Heart left ventricle (tissue), 16 donors: ENCODE measurements at places on chromosomes 16 and 17. TPM values are rescaled to one million over a fixed set of nuclear protein-coding genes. Genes with fewer than 3 reads are reported as not detected.

DNA sequence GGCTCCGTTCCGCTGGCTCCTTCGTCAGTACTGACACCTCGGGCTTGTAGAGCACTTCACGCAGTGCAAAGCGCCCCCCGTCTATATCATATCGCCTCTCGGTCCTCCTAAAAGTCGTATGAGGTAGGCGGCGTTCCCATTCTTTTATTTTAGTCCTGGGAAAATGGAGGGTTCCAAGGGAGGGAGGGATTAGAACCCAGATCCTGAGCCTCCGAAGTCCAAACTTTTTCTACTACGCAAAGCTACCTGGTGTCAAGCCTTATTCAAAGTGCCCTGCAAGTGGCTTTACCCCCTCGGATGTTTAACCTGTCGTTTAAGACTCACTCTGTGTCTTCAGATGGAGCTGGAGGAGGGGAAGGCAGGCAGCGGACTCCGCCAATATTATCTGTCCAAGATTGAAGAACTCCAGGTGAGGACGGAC is 348 bp upstream of the FTSJ3 start:
- no peak for DNase-seq

- no peak for DNase-seq
Measured at GRCh38 chr17:28711723-28712031, at the start of gene PROCA1. Gene PROCA1 (minus strand): TSS chr17:28711888. CDS start chr17:28711660, 228 bp downstream.

- no peak for DNase-seq
Measured at GRCh38 chr17:49590874-49591273, 15.2 kb downstream of the NXPH3 start.

Gene EVPLL
- total RNA-seq, result not detected

DNA sequence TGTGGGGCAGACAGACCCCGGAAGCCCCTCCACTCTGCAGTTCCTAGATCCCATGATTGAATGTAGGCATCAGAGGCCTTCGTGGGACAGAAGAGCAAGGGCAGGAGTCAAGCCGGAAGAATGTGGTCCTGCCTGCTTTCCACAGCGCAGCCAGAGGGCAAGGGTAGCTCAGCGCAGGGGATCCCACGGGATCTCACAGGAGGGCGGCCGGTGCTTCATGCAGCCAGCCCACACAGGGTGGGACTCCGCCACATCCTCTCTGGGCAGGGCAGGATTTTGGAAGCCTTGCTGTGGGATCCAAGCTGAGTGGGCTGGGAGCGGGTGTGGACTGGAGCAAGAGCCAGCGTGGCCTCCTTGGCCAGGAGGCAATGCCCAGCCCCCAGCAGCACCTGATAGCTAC is 13.0 kb downstream of the KATNB1 start:
- DNase-seq, result no peak

- DNase-seq, result no peak
Measured at GRCh38 chr16:10226141-10226986, 44.1 kb upstream of the GRIN2A start.

Gene PROCA1
- total RNA-seq, result 1.0 TPM
